Naive B cell (primary cell): ENCODE measurements at places on chromosomes 3 and 15. TPM values are rescaled to one million over a fixed set of nuclear protein-coding genes. Genes with fewer than 3 reads are reported as not detected.

DNA sequence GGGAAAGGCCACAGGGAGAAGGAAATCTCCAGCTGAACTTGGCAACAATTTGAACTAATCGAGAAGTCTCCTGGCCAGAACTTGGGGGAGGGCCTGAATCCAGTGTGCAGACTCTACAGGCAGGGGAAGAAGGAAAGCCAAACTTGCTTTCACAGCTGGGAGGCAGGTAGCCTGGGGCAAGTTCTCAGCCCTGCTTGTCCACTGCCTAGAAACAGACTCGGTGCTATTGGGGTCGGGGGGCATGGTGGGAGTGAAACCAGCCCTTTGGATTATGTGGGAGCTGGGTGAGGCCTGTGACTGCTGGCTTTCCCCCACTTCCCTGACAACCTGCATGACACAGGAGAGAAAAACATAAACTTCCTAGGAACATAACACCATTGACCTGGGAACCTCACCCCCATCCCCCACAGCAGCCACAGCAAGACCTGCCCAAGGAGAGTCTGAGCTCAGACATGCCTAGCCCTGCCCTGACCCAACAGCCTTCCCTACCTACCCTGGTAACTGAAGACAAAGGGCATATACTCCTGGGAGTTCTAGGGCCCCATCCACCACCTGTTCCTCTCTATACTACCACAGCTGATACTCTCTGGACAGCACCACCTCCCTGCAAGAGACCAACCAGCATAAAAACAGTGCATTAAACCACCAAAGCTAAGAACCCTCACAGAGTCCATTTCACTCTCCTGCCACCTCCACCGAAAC is 103.7 kb upstream of the MNS1 start:
- DNase-seq = no peak

DNA sequence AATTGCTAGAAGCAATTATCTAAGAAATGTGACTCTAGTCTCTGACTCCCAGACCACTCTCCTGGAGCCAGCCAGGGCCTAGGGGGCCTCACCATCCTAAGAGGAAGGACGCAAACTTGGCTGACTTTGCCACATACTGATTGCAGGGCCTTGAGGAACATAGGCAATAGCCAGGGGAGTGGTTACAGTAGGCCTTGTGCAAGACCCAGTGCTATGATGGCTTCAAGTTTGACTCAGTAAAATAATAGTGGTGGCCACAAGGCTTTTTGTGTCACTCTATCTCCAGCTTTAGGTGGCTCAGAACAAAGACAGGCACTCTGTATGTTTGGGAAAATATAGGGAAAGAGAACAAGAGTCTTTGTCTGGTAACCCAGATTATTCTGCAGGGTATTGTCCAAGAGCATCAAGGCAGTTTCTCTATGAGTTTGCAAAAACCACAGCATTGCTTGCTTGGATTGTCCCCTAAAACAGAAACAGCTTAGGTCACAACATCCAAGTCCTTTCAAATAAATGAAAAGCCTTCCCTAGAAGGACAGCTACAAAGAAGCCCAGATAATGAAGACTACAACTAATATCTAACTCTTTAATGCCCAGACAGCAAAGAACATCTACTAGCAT is 631.5 kb downstream of the PYDC2 start:
- DNase-seq = no peak

- DNase-seq = no peak
These were observed 11.7 kb upstream of the GNAT1 start for GRCh38 chr3:50179710-50180109.

The CLDN18 gene
- polyA plus RNA-seq = not detected

DNA sequence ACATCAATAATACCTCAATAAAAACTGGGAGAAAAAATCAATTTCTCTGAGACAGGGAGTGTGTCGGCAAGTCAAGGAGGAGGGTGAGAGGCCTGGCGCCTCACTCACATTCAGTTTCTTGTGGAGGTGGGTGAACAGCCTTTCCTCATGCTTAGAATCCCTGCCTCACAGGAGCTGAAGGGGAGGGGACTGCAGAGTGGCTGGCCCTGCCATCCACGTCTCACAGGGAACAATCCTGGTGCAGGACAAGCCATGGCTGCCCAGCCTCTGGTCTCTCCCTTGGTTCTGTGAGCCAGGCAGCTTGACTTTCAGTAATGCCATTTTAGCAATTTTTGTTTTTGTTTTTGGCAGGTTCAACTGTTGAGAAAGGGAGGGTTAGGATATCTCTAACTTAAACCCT is 126.5 kb upstream of the HACD2 start:
- DNase-seq = no peak

DNA sequence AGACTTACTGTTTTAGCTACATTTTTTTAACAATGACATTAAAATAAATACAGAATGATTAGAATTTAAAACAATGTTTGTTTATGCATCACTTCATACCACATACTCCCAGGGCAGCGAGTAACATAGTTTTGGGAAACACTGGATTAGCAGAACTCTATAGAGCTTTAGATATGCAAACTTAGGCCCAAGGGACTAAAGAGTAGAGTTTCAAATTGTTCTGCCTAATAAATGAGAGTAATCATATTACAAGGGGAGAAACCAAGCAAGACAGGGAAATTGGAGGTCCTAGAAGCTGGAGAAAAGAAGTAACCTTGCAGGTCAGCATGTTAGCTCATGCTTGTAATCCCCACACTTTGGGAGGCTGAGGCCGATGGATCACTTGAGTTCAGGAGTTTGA is 3.6 kb upstream of the DAZL start:
- DNase-seq = no peak

The FANCD2OS gene
- not detected for polyA plus RNA-seq

DNA sequence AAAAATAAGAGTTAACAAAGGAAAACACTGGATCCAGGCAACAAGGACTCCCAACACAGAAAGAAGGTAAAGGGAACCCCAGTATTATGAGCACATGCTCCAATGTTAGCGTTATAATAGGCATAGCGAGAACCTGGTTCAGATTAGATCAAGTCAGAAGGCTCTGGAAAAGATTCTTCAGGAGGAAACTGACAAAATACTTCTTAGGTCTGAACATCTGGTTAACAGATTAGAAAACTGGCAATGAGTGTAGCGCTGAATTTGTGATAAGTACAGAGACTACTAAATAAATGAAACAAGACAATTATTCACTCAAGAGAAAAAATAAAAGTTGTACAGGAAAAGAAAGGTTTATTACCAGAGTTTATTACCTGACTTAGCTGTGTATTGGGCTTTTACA is 146.1 kb downstream of the DPH6 start:
- DNase-seq = no peak

DNA sequence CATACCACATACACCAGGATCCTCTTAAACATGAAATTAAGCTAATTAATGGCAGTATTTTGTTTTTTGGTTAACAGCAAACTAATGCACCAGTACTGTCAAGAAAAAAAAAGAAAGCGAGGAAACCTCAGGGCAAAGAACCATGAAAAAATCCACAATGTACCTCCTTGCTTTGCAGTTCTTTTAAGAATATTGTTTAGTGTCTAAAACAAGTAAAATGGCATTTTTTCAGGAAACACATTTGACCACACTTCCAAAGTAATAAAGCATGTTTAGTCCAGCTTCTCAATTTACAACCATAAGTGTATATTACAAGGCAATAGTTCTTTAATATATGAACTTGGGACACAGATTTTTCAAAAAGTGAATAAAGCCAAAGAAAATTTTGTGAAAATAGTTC is 26.6 kb downstream of the AAGAB start:
- DNase-seq = no peak

The GRAMD1C gene
- 6.4 TPM for polyA plus RNA-seq

DNA sequence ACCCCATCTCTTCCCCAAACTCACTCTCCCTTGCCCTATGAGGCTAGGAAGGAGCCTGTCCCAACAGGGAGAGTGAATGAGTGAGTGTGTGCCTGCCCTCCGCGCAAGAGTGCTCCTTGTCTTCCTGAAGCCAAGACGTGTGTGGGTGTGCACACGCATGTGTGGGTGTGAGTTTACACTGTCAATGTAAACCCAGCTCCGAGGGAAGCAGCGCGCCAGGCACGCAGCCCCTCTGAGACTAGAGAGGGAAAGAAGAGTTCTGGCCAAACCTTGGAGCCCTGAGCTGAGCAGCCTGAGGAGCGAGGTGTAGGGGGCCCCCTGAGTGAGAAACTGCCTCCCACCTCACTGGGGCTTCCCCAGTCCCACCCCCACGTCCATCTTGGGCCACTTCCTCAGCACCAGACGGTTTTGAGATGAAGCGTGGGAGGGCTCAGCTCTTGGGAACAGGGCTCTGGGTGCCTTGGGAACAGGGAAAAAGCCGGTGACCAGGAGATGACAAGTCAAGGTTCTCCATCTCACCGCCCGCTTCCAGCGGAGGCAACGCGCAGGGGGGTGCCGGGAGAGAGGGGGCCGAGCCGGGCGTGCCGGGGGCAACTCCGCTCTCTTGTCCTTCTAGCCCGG is 5.1 kb downstream of the MECOM start:
- DNase-seq = no peak

DNA sequence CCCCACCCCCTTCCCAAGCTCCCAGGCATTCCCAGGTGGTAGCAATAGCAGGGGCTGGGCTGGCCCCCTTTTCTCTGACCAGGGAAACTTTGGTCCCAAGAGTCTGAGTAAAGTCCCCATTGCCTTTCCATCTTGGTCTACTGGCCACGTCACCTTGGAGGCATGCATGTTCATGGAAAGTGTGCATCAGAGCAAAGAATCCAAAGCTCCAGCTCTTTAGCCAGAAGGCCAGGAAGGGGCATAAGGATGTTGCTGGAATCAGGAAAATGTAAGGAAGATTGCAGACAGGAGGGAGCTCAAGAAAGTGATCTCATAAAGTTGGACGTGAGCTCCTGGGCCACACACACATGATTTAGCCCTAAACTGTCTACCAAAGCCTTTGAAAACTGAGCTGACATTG is 63.6 kb downstream of the KBTBD12 start:
- DNase-seq = no peak

DNA sequence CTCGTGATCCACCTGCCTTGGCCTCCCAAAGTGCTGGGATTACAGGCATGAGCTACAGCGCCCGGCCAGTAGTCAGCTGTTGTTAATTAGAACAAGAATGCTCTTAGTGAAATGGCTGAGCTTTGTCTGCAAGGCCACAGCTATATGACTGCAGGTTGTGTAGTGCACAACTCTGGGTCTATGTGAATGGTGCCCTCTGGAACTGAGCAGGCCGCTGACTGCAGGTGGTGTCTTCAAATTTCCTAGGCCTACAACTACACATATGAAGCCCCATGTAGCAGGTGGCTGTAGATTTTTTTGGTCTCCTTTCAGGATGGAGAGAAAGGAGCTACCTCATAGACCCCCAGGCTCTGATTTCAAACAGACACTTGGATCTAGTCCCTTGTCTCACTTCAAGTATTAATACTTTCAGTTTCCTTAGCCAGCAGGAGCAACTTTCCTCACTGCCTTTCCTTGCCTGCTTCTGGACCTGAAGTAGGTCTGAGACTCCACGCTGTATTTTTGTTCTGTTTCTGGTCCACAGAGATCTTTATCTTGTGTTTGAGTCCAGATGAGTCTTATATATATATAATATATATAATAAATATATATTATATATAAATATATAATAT is 86.9 kb downstream of the C3orf80 start:
- no peak for DNase-seq

The ROBO2 gene
- polyA plus RNA-seq = not detected

The CLN6 gene
- 2.7 TPM for polyA plus RNA-seq

The DPPA4 gene
- polyA plus RNA-seq = 5.1 TPM

GRCh38 chr3:188633206-188633605 is 479.2 kb downstream of the LPP start:
- DNase-seq = no peak

DNA sequence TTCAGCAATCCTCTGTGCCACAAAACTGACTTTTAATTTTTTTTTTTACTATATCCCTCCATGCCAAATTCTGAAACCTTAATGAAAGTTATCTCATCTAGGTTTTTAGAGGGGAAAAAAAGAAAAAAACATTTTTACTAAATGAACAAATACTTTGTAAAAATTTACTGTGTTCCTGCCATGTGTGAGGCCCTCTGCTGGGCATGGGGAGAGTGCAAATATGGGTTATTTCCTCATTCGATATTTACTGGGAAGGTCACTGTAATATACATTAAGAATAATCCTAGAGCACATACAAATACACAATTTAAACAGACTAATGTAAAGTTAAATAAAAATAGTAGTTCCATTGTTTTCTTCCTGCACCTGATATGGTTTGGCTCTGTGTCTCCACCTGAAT is 215.0 kb downstream of the GRM7 start:
- no peak for DNase-seq

The GTF2E1 gene
- polyA plus RNA-seq = 12.3 TPM

- DNase-seq = no peak
These were observed 26.1 kb downstream of the RAB6B start for GRCh38 chr3:133869586-133869985.

The OR5K2 gene
- polyA plus RNA-seq = not detected

The ADAMTS7 gene
- not detected for polyA plus RNA-seq

The CCDC39 gene
- not detected for polyA plus RNA-seq

GRCh38 chr3:111751961-111752360 is 107.1 kb upstream of the PHLDB2 start:
- no peak for DNase-seq

DNA sequence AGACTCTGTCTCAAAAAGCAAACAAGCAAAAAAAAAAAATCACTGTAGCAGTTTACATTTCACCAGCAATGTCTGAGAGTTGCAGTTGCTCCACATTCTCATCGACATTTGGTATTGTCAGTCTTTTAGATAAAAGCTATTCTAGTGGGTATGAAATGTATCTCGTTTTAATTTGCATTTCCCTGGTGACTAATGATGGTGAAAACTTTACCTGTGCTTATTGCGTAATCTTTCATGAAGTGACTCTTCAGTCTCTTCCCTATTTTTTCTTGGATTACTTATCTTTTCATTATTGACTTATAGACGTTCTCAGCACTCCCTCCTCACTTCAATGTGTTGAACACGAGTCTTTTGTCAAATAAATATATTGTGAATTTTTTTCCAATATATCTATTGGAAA is 37.2 kb upstream of the CLSTN2 start:
- no peak for DNase-seq

The REC114 gene
- polyA plus RNA-seq = not detected

The NCBP2 gene
- polyA plus RNA-seq = 66.4 TPM

The MYZAP gene
- polyA plus RNA-seq = 4.5 TPM

GRCh38 chr3:184145111-184145524 is 10.0 kb downstream of the EIF2B5 start:
- DNase-seq = peak; percentile 23

- DNase-seq = no peak
These were observed 10.8 kb upstream of the SKIL start for GRCh38 chr3:170346481-170347392.
